Frontal cortex (tissue), 4 donors: ENCODE measurements at places on chromosomes 6 and 20. TPM values are rescaled to one million over a fixed set of nuclear protein-coding genes. Genes with fewer than 3 reads are reported as not detected.
A peak's percentile ranks its signal among the peaks of the same experiment; 100 is the strongest.

- no peak for DNase-seq
Measured at GRCh38 chr6:33689148-33689494, 22.4 kb downstream of the UQCC2 start.

DNA sequence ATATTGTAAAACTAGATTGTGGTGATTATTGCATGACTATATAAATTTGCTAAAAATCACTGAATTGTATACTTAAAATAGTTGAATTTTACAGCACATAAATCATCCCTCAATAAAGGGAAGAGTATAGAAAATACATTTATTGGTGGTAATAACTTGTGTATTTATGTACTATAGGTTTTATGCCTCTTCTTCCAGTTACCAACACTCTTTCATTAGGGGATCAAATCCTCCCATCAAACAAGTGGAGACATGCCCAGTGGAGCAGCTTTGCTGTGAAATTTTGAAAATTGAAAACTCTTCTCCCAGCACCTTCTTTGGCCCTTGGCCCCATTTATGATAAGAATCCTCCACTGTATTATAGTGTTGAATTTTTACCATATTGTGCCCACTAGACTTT lies 10.1 kb upstream of the SSR1 start:
- no peak for DNase-seq

- no peak for DNase-seq
Measured at GRCh38 chr20:52405417-52405816, 213.8 kb upstream of the ZFP64 start.

- DNase-seq, result no peak
Measured at GRCh38 chr6:137872581-137873115, 5.6 kb downstream of the TNFAIP3 start.

DNA sequence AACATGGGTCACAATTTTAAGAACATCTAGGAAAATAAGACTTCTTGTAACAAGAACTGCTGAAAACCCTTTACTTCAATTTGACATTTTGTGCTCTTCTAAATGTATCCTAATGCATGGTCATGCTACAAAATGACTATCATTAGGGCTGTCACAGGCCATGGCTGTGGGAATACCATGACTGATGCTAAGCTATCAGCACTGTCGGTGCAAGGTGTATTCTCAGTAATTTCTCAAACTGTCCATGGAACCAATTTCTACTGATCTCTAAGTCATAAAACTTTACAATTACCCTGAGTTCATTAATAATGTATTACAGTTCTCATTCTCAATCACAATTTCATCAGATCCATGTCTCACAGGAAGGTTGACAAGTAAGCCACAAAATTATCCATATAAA lies 625.3 kb downstream of the EYS start:
- no peak for DNase-seq

DNA sequence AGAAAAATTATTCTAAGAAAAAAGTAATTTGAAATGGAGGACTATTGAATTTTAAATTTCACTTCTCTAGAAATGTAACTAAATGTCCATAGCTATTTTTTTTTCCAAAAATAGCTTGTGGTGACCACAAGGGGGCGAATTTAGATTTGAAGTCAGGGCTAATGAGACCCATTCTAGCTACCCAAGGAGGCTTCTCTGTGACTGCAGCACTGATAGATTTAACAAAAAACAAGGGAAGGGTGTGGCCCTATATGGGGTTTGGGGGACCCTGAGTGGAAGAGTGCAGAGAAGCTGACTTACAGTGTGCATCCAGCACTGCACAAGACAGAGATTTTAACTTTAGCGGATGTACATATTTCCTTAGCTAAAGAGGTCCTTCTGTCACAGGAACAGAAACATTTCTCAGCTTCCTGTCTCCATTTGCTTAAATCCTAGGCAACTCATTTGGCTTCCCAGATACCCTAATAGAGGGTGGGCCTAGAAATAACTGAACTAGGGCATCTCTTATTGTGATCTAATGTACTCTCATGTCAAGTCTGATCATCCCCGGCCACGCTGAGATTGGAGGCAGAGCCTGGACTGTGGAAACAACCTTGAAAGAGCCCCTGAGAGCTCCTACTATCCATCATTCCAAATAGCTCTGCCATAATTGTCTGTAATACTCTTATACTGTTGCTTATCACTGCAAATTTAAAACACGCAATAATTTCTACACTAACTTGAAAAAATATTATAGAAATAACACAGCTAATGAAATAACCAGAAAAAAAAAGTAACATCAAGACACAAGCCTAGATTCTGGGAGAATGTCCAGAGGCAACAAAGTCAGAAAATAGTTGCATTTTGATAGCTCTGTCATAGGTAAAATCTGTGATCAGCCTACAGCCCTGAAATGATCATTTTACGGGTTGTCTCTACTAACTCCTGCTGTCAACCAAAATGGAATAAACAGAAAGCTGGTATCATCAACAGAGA lies 93.6 kb downstream of the SNAP91 start:
- DNase-seq, result peak; percentile 11

CPXM1 gene
- total RNA-seq, result 7.3 TPM

- DNase-seq, result no peak
Measured at GRCh38 chr20:10576411-10577090, 97.2 kb downstream of the JAG1 start.

- no peak for DNase-seq
Measured at GRCh38 chr6:63689421-63689820, 53.8 kb downstream of the PHF3 start.

- no peak for DNase-seq
Measured at GRCh38 chr6:111614833-111615582, 9.3 kb upstream of the TRAF3IP2 start.

DNA sequence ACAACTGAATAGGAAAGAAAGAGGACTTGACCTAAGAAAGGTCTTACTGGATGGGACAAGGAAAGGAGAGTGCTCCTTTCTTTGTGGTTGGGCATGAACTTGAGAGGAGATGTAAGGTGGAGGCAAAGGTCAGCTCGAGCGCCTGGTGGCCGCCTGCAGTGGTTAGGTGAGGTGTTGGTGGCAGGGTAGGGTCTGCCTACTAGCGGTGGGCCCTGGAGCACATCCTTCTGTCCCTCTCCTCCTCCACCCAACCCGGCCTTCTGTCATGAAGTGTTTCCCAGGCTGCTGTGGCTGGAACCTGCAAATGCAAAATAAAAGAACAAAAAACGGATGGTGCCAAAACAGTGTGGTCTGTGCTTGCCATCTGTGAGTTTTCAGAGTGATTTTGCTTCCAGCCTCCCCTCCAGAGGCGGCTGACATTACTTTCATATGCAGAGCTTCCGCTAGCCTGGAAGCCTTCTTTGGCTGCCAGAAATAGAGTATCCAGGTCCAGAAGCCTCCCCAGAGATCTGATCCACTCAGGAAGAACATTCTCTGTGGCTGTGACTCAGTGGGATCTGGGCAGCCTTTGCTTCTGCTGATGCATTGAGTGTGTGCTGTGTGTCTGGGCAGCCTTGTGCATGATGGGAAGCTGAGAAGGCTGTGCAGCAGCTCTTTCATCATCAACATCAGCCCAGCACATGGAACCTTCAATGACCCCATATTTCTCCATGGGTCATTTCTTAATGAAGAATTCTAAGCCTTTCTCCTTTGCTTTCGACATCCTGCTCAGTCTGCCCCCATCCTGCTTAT lies 79.8 kb upstream of the FAM184A start:
- DNase-seq, result no peak

DNA sequence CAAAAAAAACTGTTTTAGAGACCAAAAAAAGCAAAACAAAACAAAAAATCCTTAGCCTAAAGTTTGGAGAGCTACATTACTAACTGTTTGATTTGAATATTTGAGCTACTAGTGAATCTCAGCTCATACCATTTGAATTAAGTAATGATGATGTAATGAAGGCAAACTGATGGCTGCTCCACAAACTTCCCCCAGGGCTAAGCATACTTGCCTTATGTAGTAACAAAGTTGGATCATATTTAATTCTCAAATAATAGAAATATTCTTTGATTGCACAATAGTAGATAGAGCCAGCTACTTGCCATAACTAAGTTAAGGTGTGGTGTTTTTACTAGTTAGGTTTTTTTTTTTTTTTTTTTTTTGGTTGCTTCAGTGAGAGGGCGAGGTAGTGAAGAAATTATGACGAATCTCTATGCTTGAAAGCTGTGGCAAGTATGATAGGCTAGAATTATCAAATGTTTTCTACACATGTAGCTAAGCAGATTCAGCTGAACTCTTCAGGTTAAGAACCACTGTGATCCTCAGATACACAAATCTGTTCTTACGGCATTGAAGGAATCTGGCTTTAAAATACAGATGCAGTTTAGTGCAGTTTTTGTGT lies 2.9 kb downstream of the RAB32 start:
- DNase-seq, result no peak

DNA sequence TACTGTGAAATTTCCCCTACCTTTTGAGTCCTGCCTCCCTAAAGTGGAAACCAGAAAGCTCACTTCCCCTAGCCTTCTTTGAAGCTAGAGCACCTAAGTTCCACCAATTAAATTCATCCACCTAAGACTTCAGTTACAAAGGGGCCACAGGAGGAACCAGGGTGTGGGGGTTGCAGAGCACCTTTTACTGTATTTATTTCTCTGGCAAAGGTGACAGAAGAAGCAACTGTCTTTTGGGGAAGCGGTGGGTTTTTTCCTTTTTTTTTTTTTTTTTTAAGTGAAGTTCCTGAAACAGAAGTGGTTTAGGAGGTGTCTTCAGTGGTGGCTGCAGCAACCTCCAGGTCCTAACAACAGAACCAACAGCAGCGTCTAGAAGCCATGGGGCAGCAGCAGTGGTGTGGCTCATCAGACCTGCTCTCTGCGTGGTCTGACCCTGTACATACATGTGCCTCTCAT lies 13.1 kb downstream of the PSMB9 start:
- DNase-seq, result no peak
